Thyroid gland (tissue), 4 donors: ENCODE measurements at places on chromosomes 7 and 10. TPM values are rescaled to one million over a fixed set of nuclear protein-coding genes. Genes with fewer than 3 reads are reported as not detected.

GRCh38 chr10:396535-397220, 261.4 kb downstream of the ZMYND11 start:
- DNase-seq: peak; percentile 73

The LRRC61 gene
- 37.7 TPM for total RNA-seq

The ANKRD30A gene
- total RNA-seq: not detected

- DNase-seq: no peak
These were observed 298.2 kb upstream of the GALNT17 start for GRCh38 chr7:70833726-70834125.

DNA sequence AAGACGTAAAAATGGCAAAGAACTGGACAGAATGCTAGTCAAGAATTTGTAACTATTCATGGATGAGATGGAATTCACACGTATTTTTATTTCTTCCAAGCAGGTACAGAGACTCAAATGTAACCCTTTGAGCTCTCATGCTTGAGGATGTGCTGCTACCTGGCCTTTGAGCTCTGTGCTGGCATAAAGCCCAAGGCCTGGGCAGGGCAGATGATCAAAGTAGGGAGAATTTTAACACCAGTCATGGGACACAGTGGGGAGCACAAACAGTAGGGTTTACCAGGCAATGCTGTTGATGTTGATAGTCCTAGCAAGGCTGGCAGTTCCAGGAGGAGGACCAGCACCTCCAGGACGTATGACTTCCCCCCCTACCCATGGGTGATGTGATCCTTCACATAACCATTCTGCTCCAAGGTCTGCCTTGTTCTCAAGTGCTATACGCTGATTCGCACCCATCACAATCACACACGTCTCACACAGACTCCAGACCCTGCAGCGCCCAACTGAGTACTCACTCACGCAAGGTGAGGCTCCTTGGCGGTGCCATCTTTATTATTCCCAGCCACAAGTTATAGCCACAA, 48.6 kb upstream of the DLG5 start:
- DNase-seq: no peak

DNA sequence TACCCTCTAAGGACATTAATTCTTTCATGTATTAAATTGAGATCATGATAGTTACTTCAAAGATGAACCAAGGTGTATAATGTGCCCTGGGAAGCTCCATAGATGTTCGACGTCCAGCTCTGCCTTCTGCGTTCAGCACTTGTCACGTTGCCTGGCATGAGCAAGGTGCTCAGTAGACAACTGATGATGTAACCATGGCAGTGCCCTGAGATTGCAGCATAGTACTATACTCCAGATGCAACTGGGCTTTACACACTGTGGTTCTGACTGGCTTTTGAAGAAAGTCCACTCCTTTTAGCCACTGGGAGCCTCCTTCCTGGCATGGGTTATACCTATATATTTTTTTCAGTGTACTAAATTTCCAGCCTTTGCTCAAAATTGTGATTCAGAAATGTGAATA, 355.8 kb upstream of the SORCS1 start:
- DNase-seq: no peak

DNA sequence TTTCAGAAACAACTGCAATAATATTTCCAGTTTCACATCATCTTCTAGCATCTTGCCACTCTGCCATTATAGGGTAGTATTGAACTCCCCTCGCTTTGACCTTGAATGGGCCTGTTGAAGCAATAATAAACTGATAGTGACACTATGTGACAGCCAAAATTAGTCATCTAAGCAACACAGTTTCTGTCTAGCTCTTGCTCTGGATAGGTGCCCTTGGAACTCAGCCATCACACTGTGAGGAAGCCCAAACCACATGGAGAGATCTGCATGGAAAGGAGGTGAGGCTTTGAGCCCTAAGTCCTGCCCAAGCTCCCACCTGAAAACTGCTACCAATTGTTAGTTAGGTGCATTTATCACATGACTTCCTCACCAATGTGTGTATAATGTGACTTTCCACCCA, 18.1 kb upstream of the KCND2 start:
- DNase-seq: no peak

DNA sequence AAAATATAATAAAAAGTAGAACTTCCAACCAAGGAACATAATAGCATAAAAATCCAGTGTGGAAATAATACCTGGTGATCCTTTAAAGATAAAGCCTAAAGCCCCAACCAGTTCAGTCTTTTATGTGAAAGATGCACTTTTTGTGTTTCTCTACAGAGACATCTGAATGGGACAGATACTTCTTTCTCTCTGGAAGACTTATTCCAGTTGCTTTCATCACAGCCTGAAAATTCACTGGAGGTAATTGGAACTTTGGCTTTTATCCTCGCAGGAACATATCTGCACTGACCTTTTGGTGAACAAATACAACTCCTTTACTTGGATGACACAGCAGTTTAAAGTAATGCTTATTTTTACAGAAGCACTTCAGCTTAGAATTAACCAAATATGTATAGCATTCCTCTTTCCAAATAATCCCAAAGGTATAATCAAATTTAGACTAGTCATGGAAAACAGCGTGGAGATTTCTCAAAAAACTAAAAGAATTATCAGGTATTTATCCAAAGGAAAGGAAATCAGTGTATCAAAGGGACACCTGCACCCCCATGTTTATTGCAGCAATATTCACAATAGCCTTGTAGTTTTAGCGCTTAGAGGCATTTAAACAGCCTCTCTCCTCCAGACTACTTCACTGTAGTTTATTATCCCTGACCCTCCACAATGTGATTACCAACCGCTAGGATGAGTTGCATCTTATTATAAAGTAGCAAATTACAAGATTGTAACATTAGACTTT, 16.8 kb downstream of the HNRNPA2B1 start:
- DNase-seq: no peak

DNA sequence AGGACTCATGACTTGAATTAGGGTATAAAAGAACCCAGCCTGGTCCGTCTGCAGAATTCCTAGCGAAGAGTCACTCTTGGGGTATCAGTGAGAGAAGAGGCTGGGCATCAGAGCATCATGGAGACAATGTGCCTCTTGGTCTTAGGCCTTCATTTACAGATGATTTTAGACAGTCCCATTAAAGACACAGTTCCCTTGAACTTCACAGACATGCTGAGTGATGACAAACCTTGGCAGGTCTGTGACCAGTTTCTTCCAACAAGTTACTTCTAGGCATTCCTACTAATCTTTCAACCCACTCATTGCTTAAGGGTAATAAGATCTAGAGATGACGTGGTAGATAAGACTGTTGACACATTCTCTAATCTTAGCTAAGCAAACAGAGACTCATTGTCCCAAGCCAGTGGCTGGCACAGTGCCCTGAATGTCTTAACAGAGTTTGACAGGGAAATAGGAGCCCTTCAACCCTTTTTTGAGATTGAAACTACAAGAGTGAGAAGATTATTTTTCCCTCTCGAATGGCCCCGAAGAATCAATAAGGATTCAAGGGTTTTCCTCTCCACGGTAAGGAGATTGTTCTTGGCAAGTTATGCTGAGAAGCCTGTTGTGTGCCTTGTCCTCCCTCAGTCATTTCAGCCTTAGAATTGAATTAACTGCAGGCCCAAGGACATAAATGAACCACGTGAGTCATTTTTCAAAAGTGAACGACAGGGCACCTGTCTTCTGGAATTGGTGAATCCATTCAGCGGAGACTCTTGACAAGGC, 281.1 kb downstream of the CCDC3 start:
- peak; percentile 96 for DNase-seq

The HYAL4 gene
- 0.89 TPM for total RNA-seq

The IKZF1 gene
- total RNA-seq: 9.6 TPM

- no peak for DNase-seq
These were observed 11.7 kb downstream of the MAP3K8 start for GRCh38 chr10:30445711-30446110.

The HHEX gene
- 117 TPM for total RNA-seq
